ENCODE measurements at places on chromosomes 5 and 9.

- no peak for ATAC-seq
Observed at GRCh38 chr9:3608011-3608410, 82.2 kb upstream of the RFX3 start.

- ATAC-seq = no peak
Observed at GRCh38 chr5:143209881-143210395, 193.5 kb downstream of the NR3C1 start.

DNA sequence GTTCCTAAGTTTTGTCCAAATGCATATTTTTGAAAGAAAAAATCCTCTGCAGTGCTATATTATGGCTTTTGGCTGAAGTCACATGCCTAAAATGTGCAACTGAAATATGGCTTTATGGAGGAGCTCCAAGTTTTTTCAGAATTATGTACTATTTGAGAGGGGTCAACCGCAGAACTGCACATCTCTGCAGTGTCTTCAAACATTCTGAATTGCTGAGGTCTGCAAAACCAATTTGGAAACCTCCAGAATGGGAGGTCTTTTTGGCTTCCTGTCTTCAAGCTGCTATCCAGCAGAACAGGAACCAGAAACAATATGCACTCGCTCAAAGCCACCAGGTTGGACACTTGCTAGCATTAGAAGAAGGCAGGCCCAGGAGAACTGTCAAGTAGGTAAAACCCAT, 376.0 kb upstream of the PAPPA start:
- ATAC-seq = no peak

GRCh38 chr5:32098291-32098690, 75.8 kb downstream of the GOLPH3 start:
- ATAC-seq = peak; percentile 34

DNA sequence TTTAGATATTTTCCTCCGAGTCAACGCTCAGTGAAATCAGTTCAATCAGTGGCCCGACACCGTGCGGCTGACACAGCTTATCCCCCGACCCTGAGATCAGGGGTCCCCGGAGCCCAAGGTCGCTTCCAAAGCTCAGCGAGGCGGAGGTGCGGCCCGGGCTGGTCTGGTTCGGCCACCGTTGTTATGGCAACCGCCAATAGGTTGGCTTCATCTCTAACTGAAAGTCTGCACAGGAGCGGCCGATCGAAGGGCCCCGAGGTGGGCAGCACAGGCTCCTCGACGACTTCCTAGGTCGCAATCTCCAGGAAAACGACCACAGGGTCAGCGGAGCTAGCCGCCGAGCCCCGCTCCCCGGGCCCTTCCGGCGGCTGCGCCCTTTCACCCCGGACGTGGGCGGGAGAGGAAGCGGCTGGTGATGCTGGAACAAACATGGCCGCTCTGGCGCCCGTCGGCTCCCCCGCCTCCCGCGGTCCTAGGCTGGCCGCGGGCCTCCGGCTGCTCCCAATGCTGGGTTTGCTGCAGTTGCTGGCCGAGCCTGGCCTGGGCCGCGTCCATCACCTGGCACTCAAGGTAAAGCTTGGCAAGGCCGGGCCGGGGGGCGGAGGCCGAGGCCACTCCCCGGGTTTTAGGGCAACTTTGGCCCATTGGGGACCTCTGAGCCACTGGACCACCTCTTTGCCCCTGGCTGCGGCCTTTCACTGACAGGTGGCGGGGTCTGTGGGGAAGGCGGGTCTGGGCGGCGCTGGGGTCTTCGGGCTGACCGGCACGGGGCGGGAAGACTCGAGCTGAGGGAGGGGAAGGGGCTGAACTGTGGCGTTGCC, at the start of gene GPR107:
Gene GPR107, plus strand, starts transcription at position 403 of the 821 bp plus-strand sequence. Its CDS starts 27 bp downstream, at position 430.
- ATAC-seq = peak; percentile 98

GRCh38 chr9:32571969-32572899, 725 bp downstream of the NDUFB6 start:
- peak; percentile 95 for ATAC-seq

DNA sequence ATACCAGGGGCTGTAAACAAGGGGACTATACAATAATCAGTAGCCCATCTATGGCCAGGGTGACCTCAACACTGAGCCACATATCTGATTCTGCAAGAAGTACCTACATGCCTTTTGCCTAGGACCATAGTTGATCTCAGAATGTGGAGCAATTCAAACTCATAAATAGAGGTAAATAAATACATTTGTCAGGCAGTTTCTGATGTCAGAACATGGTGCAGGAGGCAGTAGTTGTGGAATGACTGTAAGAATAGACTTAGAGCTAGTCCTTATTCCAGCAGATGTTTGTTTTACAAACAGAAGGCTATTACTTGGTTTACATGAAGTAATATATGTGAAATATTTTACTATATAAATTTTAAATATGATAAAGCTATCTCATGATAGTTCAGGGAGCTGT, 330.7 kb upstream of the DAB2 start:
- ATAC-seq = no peak

GRCh38 chr9:93895535-93895934, 59.6 kb downstream of the BARX1 start:
- ATAC-seq = no peak

DNA sequence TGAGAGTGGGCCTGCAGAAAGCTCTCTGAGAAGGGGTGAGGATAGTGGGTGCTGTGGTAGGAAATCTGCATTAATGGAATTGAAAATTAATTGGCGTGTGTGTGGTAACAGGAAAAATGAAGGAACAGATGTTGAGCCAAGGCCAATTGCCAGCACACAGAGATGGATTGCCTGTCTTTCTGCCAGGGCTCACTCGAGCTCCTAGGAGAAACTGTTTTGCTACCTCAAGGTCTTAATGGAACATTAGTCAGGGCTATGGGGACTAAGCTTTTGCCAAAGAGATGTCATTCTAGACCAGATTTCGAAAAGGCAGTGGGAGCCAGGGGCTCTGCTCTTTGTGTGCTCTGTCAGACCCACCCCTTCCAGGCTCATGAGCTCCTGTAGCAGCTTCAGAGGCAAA, 124.0 kb upstream of the EFNA5 start:
- ATAC-seq = no peak

- no peak for ATAC-seq
Observed at GRCh38 chr5:32275396-32275741, 37.4 kb downstream of the MTMR12 start.

DNA sequence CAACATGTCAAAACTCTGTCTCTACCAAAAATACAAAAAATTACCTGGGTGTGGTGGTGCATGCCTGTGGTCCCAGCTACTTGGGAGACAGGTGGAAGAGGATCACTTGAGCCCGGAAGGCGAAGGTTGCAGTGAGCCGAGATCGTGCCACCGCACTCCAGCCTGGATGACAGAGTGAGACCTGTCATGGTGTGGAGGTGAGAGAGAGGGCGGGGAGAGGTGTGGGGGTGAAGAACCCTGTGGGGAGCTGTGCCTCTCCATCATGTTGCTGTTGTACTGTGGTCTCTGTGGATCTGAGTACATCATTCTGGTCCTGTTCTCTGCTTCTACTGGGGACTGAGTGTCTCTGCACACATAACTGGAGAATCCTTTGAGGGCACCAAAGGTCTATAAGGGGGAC, 11.3 kb upstream of the SLC34A1 start:
- ATAC-seq = no peak

DNA sequence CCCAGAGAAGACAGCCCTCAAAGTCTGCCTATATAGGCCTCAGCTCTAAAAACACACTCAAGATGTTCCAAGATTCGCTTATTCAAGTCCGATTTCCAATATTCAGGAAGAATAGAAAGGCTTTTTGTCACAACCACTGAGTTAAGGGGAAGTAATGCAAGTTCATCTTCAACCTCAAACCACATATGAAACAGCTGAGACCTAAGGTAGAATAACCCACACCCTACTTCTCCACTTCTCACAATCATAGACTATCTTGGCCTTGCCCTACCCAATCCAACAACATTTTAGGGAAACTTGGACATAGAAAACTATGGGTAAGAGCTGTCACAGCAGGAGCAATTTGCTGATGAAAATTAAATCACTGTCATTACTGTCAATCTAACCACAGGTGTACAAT, 152.0 kb upstream of the LRRTM2 start:
- ATAC-seq = no peak

DNA sequence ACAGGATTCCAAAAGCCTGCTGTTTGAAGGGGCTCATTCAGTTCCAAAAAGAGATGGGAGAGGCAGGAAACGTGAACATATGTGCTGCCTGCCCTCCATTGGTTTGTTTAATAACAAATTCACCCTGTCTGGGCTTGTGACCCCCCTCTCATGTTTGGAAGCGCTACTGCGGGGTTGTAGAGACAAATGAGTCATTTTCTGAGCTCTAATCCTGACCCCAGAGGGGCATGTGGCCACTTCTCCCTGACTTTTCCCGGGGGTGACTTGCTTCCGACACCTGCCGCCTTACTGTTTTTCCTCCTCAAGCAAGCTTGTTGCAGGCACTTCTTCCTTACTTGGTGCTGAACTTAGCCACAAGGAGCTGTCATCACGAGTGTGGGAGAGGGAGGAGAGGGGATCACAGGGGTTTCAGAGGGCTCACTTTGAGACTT, 75.9 kb downstream of the LMNB1 start:
- ATAC-seq = no peak

All from SK-N-SH treated with all-trans-retinoic acid at 6 μM for 48 hours (cell line).